ENCODE measurements at places on chromosomes 3 and 15.

DNA sequence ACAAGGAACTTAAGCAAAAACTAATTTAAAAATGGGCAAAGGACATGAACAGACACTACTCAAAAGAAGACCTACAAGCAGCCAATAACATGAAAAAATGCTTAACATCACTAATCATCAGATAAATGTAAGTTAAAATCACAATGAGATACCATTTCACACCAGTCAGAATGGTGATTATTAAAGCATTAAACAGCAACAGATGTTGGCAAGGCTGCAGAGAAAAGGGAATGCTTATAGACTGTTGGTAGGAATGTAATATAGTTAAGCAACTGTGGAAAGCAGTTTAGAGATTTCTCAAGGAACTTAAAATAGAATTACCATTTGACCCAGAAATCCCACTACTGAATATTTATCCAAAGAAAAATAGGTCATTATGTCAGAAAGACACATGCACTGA lies 482.2 kb downstream of the SQOR start:
- DNase-seq = no peak

DNA sequence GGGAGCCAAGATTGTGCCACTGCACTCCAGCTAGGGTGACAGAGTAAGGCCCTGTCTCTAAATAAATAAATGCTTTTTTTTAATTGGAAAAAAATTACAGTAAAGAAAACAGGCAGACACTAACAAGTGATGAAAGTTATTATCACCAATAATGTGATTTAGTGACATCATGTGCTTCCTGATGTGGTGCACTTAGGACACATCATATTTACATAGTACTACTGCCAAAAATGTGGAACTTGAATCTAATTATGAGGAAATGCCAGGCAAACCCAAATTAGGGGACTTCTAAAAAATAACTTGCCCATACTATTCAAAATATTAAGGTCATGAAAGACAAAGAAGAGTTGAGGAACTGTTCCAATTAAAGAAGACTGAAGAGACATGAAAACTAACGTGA lies 30.8 kb downstream of the MAP4 start:
- no peak for DNase-seq

DNA sequence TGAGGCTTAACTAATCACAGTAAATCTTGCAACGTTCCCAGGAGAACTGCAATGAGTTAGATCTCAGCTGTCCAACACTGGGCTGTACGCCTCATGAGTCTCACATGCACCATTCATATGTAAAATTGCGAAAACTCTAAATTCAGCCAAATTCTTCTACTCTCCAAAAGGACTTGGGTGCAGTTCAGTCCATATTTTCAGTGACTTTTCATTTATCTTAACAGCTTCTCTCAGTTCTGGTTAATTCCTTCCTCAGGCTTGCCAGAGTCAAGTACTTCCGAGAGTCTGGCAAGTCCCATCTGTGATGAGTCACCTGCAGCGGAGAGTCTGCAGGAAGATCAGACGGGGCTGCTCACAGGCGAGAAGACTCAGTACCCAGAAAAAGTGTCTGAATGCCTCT lies 11.5 kb downstream of the CCDC80 start:
- no peak for DNase-seq

GRCh38 chr15:60720493-60721256 lies 241.7 kb upstream of the ICE2 start:
- no peak for DNase-seq

- DNase-seq = no peak
Measured at GRCh38 chr3:89392991-89393390, 285.6 kb downstream of the EPHA3 start.

DNA sequence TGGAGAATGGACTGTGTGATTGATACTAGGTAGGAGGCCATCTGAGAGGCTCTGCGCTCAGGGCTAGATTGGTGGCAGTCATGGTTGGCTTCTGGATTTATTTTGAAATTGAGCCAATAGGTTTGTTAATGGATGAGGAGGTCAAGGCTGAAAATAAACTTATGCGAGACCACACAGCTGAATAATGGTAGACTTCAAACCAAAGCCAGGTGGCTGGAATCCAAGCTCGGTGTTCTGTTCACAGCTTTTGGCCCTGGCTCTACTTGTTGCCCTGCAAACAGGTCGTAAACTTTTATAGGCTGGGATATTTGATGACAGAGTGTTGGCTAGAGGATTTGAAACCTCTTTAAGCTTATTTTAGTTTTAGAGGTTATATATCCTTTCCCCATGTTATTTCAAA lies 160.4 kb downstream of the CHL1 start:
- DNase-seq = no peak

DNA sequence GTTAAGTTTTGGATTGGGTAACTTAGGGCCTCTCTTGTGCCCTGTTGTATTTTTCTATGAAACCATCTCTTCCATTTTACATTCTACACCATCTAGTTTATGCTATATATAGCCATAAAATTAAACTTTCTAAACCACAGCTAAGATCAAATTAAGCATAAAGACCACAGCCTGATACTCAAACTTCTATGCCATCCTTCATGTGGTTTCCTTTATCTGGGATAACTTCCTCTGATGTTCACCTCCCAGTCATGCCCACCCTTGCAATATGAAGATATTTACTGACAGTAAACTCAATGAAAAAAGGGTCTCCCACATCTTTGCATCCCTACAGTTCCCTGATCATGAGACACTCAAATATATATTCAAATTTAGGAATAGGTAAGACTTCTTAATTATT lies 4.2 kb downstream of the SELENOK start:
- no peak for DNase-seq

- no peak for DNase-seq
Measured at GRCh38 chr3:170490828-170491560, 72.3 kb downstream of the CLDN11 start.

GRCh38 chr15:67998599-67999133 lies 55.4 kb upstream of the PIAS1 start:
- DNase-seq = no peak

DNA sequence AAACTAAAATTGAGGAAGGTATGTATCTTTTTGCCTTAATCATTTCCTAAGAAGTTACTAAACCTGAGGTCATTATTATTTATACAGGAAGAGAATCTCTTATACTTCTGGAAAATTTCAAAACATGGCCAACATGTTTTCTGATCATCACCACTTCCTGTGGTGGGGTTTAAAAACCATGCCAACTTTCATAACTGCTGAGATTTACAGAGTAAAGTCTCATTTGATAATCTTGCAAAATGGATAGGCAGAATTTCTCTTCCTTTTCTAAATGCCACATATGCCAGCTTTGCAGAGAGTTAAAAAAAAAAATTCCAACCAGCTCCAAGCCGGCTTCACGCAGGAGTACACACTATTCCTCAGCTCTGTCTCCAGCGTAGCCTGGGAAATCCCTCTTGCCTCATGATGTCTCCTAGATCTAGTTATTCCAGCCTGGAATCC lies 124.3 kb upstream of the SPRED1 start:
- DNase-seq = no peak

DNA sequence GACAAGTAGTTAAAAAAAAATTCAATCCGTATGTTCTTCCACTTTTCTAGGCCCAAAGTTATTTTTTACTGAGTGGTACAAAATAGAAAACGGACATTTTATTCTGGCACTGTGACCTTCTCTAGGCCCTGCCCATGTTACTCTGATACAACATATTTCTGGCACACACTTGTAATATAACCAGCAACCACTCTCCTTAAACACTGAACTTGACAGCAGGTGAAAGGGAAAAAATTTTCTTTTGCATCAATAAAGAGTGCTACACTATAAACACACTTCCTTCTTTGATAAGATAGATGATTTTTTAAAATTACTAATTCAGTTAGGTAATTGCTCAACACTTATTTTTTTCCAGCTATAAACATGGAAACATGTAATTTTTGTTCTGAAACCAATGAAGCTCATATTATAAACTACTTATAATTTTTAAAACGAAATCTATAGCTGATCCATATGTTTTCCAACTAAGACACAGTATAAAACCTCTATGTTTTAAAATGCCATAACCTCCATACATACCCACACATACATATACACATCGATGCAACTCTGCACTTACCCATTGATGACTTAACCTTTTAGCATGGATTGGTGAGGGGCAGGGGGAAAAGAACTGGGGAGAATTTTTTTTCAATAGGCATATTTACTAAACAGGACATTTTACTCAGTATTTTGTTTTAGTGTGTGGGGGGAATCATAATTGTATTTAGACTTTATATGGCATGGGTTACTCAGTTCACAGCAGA lies 5.3 kb upstream of the CTNNB1 start:
- DNase-seq = no peak

DNA sequence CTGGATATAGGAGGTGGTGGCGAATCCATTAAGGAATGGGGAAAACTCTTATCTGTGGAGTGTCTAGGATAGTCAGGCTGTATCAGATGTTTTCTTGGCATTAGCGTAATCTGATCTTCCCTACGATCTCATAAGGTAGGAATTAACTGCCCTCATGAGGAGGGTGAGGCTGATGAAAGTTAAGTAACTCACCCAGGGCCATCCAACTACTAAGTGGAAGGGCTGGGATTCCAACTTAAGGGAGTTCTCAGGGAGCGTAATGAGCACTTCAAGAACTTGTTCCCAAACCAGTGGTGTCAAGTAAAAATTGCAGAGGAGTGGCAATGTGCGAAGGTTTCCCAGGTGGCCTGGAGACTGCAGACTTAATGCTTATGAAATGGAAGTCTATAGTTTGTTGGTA lies 55.9 kb upstream of the OSBPL11 start:
- no peak for DNase-seq

- no peak for DNase-seq
Measured at GRCh38 chr15:39579487-39580116, 1.3 kb upstream of the THBS1 start.

DNA sequence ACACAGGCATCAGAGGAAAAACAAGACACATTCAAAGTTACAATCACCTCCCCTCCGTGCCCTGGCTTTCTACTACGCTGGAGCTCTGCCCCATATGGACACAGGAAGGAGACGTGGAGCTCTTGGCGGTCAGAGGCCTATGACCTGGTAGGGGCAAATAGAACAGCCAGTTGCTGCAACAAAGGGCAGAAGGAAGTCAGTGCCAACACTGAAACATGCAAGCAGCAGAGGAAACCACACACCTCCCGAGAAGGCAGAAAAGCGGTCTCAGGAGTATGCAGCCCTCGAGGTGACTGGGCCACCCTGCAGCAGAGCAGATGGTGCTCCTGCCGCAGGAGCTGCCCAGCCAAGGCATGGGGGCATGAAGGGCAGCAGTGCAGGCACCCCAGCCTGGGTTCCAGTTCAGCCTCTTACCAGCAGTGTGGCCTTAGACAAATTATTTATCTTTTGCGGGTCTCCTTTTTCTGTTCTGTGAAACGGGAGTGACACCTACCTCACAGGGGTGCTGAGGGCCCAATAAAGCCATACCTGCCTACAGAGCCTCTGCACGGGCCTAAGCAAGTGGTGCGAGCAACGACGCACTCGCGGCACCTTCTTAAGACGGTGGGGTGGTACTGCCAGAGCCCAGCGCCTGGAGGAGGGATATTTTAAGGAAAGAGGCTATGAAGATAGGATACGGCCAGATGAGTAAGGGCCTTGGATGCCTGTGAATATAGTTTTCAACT lies 8.6 kb downstream of the ZXDC start:
- DNase-seq = no peak

DNA sequence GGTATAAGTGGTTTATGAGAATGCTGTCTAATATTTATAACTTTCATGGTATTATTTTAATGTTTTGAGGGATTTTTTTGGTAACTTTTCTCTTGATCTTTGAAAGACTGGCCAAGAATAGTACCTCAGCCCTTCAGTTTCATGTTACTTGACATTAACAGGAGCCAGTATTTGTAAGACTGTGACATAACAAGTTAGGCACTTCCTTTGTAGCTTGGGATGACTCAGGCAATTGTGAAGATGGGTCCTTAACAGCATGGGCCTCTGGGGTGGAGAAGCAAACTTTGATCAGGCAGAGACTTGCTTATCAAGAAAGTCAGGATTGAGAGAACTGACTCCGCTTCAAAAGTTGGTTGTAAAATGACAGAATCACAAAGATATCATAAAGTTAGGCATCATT lies 9.5 kb downstream of the LRRC49 start:
- no peak for DNase-seq

DNA sequence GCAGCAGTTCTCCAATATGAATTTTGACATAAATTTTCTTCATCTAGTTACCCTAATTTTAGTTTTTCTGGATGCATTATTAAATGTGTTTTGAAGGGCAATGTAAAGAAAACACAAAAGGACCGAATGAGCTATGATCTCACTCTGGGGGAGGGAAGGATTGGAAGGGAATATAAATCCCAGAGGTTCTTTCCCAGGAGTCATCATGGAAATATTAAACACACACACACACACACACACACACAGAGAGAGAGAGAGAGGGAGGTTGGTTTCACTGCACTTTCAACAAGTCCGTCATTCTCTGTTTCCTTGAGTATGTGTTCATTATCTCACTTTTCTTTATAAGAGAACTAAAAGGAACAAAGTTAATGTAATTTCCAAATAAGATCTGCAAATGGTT lies 70.7 kb upstream of the DCBLD2 start:
- no peak for DNase-seq

DNA sequence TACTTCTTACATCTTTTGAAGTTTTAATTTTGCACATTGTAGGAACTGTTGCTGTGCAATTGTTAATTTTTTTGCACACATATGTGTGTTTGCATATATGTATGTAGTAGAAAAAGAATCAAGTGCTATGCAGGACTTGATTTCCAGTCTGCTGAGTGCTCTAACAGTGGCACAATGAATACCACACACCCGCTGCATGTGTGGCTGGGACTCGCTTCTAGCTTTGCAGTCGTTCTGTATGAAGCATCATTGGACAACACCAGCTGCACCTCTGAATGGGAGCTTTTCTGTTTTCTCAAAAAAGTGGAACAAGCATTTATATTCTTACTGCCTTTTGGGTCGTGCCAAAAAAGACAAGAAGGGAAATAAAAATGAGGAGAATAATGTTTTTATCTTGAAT lies 564.7 kb downstream of the FOXP1 start:
- DNase-seq = no peak

GRCh38 chr3:175620532-175620931 lies 761.4 kb downstream of the NAALADL2 start:
- no peak for DNase-seq
